ENCODE measurements at places on chromosomes 6 and 20. TPM values are rescaled to one million over a fixed set of nuclear protein-coding genes. Genes with fewer than 3 reads are reported as not detected.

Gene MROH8
- 6.8 TPM for total RNA-seq

Gene SRMS
- total RNA-seq, result not detected

Gene MAP7
- total RNA-seq, result 2.3 TPM

Gene GGT7
- 14.3 TPM for total RNA-seq

Gene SYTL3
- total RNA-seq, result 4.4 TPM

Gene CRISP2
- not detected for total RNA-seq

Gene PRSS35
- total RNA-seq, result 2.5 TPM

Gene MLIP
- 234 TPM for total RNA-seq

Gene PLCB1
- 25.9 TPM for total RNA-seq

Gene MYO6
- total RNA-seq, result 6.5 TPM

Gene HNF4A
- total RNA-seq, result not detected

Gene C20orf204
- 1.0 TPM for total RNA-seq

Gene KIF25
- 0.44 TPM for total RNA-seq

Gene DEFB129
- total RNA-seq, result not detected

Gene OR2H1
- not detected for total RNA-seq

Gene APOBEC2
- 42.1 TPM for total RNA-seq

Gene TRDN
- 207 TPM for total RNA-seq

Gene MDFI
- total RNA-seq, result 9.2 TPM

Gene TBCC
- total RNA-seq, result 13.0 TPM

Gene MCHR2
- total RNA-seq, result not detected

Gene IYD
- total RNA-seq, result not detected

Gene TCF19
- 2.2 TPM for total RNA-seq

Gene FGD2
- 15.1 TPM for total RNA-seq

Gene SYNGAP1
- total RNA-seq, result 9.0 TPM

Gene SESN1
- 54.0 TPM for total RNA-seq

Gene RMND1
- 9.5 TPM for total RNA-seq

Gene PRDM1
- total RNA-seq, result 2.3 TPM

Gene SLC17A1
- not detected for total RNA-seq

Gene KIF16B
- total RNA-seq, result 17.7 TPM

Gene VGLL2
- total RNA-seq, result 0.26 TPM

Gene MBOAT1
- total RNA-seq, result 5.1 TPM

Gene ALDH8A1
- total RNA-seq, result 0.55 TPM

Gene GPX5
- not detected for total RNA-seq

Gene COL11A2
- 1.3 TPM for total RNA-seq

Gene GSTA3
- total RNA-seq, result not detected

Gene ETV7
- 0.63 TPM for total RNA-seq

Gene SYNDIG1
- total RNA-seq, result 28.4 TPM

Gene CLIC5
- 92.1 TPM for total RNA-seq

Gene ZNF311
- 0.37 TPM for total RNA-seq

Gene OR2B6
- total RNA-seq, result not detected

Gene C6orf15
- total RNA-seq, result not detected

Gene CHD6
- total RNA-seq, result 36.5 TPM

Gene SYCP2L
- 0.73 TPM for total RNA-seq

Gene CALHM4
- total RNA-seq, result not detected

Gene OPN5
- not detected for total RNA-seq

Gene MOCS3
- total RNA-seq, result 2.9 TPM

Gene EGFL8
- total RNA-seq, result 7.1 TPM

Gene FABP7
- not detected for total RNA-seq

Gene LMBRD1
- 38.6 TPM for total RNA-seq

Gene TNXB
- total RNA-seq, result 158 TPM
